Osteoblast (primary cell): ENCODE measurements at places on chromosomes 11 and 22.

DNA sequence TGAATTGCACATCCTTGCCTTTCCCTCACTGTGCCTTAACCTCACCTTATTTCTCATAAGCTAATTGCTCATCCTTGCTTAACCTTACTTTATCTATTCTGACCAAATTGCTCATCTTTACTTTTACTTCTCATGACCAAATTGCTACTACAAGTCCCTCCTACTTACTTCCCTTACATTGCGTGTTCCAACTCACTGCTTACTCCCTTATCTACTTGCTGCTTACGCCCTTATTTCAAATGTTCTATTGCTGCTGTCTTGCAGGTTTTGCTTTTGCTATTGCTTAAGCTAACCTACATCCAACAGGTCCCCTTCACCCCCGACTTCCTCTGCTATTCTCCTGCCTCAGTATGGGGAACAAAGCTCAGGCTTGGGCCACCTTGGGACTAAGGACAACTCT is 8.0 kb downstream of the OR8B2 start:
- no peaks in the 10 kb centered on the region for H3K27me3 ChIP-seq
- H3K4me1 ChIP-seq: no peaks in the 10 kb centered on the region
- H3K27ac ChIP-seq: no peak overlapping the region
- DNase-seq: no peak

DNA sequence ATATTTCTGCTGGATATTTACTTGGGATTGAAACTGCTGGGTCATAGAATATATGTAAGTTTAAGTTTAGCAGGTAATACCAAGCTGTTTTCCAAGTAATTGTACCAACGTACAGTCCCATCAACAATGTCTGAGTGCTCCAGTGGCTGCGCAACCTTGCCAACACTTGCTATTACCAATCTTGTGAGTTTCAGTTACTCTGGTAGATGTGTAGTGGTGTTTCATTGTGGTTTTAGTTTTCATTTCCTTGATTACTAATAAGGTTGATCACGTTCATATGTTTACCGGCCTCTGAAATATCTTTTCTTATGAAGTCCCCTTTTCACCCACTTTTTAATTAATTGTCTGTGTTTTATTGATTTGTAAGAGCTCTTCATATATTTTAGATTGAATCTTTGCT is 370.6 kb upstream of the CADM1 start:
- no peaks in the 10 kb centered on the region for H3K27me3 ChIP-seq
- no peak for DNase-seq
- no peak overlapping the region for H3K27ac ChIP-seq
- H3K4me3 ChIP-seq: no peak overlapping the region
- no peaks in the 10 kb centered on the region for H3K4me1 ChIP-seq

DNA sequence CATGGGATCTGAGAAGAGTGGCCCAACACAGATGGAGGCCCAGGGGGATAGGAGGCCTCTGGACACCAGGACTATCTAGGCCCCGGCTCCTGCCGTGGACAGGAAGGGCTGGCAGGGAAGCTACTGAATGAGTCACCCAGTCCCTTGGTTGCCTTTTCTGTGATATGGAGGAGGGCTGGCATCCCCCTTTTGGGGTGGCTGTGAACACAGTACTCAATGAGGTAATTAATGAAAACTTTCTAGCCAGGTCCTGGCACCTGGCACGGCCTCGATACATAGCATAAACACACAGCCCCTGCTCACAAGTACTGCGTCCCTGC is 163.2 kb downstream of the CHST1 start:
- H3K36me3 ChIP-seq: no peaks in the 10 kb centered on the region
- peaks cover under 1% of the 10 kb centered on the region for H3K27me3 ChIP-seq
- DNase-seq: no peak

GRCh38 chr11:133325711-133326110 is 206.6 kb downstream of the OPCML start:
- H3K4me3 ChIP-seq: no peak overlapping the region
- no peak for DNase-seq
- no peaks in the 10 kb centered on the region for H3K4me1 ChIP-seq
- H3K36me3 ChIP-seq: no peaks in the 10 kb centered on the region
- no peaks in the 10 kb centered on the region for H3K27me3 ChIP-seq

GRCh38 chr22:47123827-47124442 is 361.5 kb downstream of the TBC1D22A start:
- H3K27ac ChIP-seq: no peak overlapping the region
- no peaks in the 10 kb centered on the region for H3K36me3 ChIP-seq
- no peaks in the 10 kb centered on the region for H3K4me1 ChIP-seq
- DNase-seq: peak; percentile 39

- peaks cover 12% of the 10 kb centered on the region for H3K4me1 ChIP-seq
- H3K36me3 ChIP-seq: peaks cover 71% of the 10 kb centered on the region
- H3K27ac ChIP-seq: no peak overlapping the region
- DNase-seq: peak; percentile 30
- H3K27me3 ChIP-seq: no peaks in the 10 kb centered on the region
Observed at GRCh38 chr11:57301711-57302423, 22.9 kb downstream of the TNKS1BP1 start.

- no peaks in the 10 kb centered on the region for H3K27me3 ChIP-seq
- H3K4me1 ChIP-seq: peaks cover 20% of the 10 kb centered on the region
- no peaks in the 10 kb centered on the region for H3K36me3 ChIP-seq
- H3K27ac ChIP-seq: peak overlapping the region; percentile 39
- peak; percentile 91 for DNase-seq
Observed at GRCh38 chr11:1138097-1138496, 19.7 kb upstream of the MUC5AC start.

- H3K4me3 ChIP-seq: no peak overlapping the region
- H3K4me1 ChIP-seq: peaks cover 8% of the 10 kb centered on the region
- H3K27me3 ChIP-seq: no peaks in the 10 kb centered on the region
- H3K36me3 ChIP-seq: no peaks in the 10 kb centered on the region
- peak; percentile 69 for DNase-seq
- H3K27ac ChIP-seq: no peak overlapping the region
Observed at GRCh38 chr11:117083011-117083935, 15.0 kb downstream of the SIK3 start.

DNA sequence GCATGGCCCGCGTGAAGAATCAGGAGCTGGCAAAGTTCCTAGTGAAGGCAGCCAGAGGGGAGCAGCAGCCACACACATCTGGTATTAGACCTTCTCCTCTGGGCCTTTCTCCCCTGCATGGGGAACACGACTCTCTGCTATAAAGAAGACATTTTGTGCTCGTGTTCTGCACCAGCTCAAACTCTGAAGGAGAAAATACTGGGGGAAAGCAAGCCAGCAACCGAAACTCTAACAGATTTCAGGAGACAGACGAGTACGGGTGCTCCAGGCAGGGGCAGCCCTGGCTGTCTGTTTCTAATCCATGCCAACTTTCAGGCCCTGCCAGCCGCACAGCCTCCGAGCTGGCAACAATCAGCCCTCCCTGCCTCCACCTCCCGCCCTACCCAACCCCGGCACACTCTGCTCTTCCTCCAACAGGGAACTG is 296.3 kb downstream of the BRD1 start:
- H3K36me3 ChIP-seq: no peaks in the 10 kb centered on the region
- no peaks in the 10 kb centered on the region for H3K4me1 ChIP-seq
- DNase-seq: peak; percentile 43
- H3K27me3 ChIP-seq: no peaks in the 10 kb centered on the region

DNA sequence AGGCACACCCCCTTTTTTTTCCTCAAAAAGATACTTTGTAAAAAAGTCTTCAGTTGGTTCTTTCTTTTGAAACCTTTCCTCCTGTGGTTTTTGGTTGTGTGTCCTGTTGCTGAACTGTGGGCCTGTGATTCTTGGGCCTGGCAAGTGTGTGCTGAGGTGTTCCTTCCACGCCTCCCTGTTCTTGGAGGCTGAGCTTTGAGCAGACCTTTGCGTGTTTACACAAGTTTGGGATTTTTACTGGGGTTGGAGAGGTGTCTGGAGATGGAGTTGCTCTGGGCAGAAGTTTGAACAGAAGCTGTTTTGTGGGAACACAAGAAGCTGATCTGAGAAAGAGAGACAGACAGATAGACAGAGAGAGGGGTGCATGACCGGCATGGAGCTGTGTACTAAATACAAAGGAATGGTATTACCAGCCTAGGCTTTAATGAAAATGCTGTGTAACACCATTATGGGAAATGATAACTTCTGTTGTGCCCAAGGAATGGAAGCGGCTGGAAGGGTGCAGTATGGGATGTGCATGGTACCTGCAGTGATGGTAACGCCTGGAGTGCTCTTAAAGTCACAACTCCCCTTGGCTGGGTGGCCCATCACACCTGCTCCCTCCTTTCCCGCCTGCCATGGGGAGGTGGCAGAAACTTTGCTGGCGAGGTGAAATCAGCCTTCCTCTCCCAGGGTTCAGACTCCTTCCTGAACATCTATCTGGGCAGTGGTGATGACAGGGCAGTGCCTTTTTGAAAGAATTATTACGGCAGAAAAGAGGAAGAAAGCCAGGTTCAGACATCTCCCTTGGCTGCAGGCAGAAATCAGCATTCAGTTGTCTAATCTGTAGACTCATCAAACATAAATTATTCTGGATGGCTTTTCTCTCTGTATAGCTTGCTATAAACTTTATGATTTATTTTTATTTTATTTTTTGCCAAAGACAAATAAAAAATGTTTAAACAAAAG is 70.4 kb downstream of the LDLRAD3 start:
- no peaks in the 10 kb centered on the region for H3K27me3 ChIP-seq
- H3K36me3 ChIP-seq: no peaks in the 10 kb centered on the region
- H3K4me1 ChIP-seq: peaks cover 38% of the 10 kb centered on the region
- DNase-seq: no peak
- no peak overlapping the region for H3K27ac ChIP-seq
- H3K4me3 ChIP-seq: no peak overlapping the region

DNA sequence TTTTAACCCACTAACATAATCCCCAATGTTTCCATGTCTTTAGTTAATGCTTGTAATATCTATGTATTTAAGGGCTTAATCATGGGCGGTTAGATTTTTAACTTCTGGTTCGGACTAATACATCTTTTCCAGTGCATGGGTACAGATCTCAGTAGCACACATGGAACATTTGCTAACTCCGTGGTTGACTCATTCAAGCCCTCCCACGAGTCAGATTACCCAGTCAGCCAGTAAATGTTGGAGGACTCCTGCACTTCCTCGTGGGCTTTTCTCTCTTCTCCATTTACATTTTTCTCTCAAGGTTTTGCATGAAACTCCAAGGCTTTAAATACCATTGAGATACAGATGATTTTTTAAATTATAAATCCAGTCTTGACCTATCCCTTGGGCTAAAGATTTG is 313.9 kb downstream of the ST3GAL4 start:
- H3K36me3 ChIP-seq: no peaks in the 10 kb centered on the region
- no peak overlapping the region for H3K4me3 ChIP-seq
- H3K27me3 ChIP-seq: no peaks in the 10 kb centered on the region
- H3K27ac ChIP-seq: no peak overlapping the region

DNA sequence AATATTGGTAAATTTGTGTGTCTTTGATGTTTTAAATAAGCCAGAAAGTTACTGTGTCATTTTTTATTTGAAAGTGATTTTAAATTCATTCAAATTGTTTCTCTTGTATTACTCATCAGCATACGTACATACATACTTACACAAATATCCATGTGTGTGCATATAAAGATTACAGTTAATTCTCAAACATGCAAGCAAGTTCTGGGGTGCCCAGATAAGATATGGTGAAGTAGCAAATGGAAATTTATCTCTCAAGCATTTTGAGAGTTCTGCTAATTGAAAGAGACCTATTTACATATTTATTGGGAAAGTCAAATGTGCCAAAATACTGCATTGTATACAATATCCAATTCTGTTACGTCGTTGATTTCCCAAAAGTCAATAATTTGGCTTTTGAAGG is 1024.0 kb upstream of the CNTN5 start:
- H3K36me3 ChIP-seq: no peaks in the 10 kb centered on the region
- no peak overlapping the region for H3K27ac ChIP-seq
- no peaks in the 10 kb centered on the region for H3K4me1 ChIP-seq
- no peak overlapping the region for H3K4me3 ChIP-seq

GRCh38 chr22:40449676-40450035 is 79.3 kb downstream of the SGSM3 start:
- no peak overlapping the region for H3K4me3 ChIP-seq
- H3K27me3 ChIP-seq: no peaks in the 10 kb centered on the region
- peak overlapping the region; percentile 79 for H3K27ac ChIP-seq
- no peaks in the 10 kb centered on the region for H3K36me3 ChIP-seq

GRCh38 chr22:34897126-34897525 is 168.8 kb upstream of the ISX start:
- no peaks in the 10 kb centered on the region for H3K27me3 ChIP-seq
- no peak for DNase-seq
- H3K4me1 ChIP-seq: peaks cover 4% of the 10 kb centered on the region
- no peak overlapping the region for H3K27ac ChIP-seq
- no peaks in the 10 kb centered on the region for H3K36me3 ChIP-seq

DNA sequence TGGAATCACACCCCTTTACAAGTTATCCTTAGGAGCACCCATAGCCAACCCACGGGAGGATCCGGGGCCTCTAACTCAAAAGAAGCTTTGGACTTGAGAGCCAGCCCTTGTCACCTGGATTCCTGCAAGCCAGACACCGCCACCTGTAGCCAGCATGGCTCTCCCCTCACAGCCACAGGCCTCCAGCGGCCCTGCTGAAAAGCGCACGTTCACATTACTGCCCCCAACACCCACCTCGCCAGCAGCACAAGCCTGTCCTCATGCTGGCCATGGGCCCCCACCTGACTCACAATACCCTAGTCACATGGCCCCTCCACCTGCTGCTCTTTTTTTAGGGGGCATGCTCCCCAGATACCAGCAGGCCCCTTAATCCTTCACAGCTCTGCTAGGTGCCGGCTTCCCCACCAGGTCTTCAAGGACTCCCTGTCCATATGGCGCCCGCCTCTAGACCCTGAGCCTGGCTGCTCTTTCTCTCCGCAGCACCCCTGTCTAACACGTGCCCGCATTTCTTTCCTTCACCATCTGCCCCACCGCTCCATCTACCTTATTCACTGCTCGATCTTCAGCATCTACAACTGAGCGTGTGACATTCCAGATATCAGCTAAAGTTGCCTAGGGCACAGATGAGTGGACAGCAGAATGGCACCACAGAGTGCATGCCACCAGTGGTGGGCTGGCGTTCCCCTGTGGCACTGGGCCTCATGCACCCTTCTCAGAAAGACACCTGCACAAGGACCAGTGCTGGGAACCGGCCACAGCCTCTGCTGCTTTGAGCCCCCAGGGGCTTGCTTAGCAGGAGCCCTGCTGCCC is 6.6 kb downstream of the CARS1 start:
- DNase-seq: peak; percentile 54
- peaks cover 19% of the 10 kb centered on the region for H3K4me1 ChIP-seq
- no peaks in the 10 kb centered on the region for H3K27me3 ChIP-seq
- peaks cover 44% of the 10 kb centered on the region for H3K36me3 ChIP-seq

DNA sequence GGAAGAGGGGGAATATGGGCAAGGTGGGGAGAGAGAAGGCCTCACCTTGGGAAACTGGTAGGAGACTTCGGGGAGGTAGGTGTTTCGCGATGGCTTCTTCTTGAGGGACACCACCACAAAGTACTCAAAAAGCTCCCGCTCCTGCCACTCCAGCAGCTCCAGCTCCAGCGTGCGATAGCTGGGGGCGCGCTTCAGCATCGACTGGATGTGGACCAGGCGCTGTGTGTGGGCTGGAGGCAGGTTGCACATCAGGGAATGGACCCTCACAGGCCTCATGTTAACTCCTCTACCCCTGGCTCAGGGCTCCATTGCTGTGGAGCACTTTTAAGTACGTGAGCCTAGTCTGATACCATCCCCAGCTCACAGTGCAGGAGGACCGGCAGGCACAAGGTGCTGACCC is 29.9 kb downstream of the RPL27A start:
- H3K36me3 ChIP-seq: peaks cover 30% of the 10 kb centered on the region
- no peak overlapping the region for H3K4me3 ChIP-seq
- DNase-seq: no peak
- H3K27me3 ChIP-seq: no peaks in the 10 kb centered on the region
- no peak overlapping the region for H3K27ac ChIP-seq
- H3K4me1 ChIP-seq: peaks cover 29% of the 10 kb centered on the region
